Fibroblast of skin of left biceps (primary cell): ENCODE measurements at places on chromosomes 6 and 20.

DNA sequence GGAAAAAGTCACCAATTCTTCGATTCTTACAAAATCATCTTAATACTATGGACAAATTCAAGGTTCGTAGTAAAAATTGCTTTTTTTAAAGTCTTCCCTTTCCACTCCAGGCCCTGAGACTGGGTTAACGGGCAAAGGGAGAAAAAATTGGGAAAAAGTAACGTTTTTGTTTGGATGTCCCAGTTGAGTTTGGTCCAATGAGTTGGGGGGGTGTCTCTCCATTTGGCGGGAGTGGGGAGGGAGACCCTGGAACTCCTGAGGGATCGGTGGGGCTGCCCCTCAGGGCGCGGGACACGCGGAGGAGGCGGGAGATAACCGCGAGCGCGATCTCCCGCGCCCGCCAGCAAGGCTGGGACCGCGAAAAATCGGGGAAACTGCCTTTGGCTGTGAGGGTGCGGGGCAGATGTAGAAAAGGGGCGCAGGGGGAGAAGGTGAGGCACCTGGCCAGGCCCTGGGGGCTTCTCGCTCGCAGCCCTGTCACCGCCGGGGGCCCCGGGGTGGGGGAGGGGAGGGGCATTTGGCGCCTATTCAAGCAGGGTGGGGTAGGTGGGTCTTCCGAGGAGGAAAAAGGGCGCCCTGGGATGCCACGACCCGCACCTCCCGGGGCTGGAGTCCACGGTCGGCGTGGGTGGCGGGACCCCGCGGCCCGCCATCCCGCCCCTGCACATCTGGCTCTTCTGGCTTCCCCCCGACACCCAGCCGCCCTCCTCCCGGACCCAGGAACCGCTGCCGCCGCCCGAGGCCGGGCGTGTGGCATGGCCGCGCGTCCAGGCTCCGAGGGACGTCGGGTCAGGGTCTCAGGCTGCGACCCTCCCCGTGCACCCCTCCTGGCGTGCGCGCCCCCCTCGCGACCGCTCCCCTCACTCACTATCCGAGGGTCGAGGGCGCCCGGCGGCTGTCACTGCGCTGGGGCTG, 595 bp downstream of the FBXO5 start:
- no peak for DNase-seq

GRCh38 chr6:70479236-70479635, 65.9 kb downstream of the FAM135A start:
- no peak for DNase-seq

DNA sequence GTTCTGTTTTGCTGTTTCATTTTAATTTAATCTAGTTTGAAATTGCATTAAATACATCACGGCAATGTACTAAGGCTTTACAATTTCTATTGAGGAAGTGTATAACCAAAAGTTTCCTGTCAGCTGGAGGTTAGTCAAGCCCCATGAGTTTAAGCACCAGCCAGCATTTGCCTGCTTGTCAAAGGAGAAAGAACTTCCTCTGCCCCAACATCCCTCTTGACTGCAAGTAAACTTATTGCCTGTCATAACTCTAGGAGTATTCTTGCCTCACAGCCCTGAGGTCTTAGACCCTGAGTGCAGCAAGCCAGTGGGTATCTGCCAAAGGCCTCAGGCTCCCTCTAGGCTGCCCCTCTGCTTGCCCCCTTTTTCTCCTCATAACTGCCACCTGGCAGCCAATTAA, 106.7 kb upstream of the INSM1 start:
- DNase-seq, result no peak

DNA sequence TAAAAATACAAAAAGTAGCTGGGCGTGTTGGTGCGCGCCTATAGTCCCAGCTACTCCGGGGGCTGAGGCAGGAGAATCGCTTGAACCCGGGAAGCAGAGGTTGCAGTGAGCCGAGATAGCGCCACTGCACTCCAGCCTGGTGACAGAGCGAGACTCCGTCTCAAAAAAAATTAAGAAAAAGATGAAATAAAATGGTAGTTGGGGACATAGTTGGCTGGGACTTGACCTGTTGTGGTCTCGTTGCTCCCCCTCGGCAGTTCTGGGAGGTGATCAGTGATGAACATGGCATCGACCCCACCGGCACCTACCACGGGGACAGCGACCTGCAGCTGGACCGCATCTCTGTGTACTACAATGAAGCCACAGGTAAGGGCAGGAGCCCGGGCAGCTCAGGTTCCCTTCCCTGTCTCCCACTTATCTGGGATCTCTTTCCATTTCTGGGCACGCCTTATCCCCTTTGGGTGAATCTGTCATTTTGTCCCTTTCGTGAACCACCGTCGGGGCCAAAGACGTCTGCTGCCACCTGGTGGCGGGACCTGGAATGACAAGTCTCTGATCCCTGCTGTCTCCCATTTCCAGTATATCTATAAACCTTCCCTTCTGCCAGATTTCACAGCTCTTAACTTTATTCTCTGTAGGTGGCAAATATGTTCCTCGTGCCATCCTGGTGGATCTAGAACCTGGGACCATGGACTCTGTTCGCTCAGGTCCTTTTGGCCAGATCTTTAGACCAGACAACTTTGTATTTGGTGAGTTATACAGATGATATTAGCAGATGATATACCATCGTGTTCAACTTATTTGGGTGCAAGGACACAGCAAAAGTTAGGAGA, 2.3 kb downstream of the TUBB start:
- no peak for DNase-seq

GRCh38 chr6:4780360-4780812, 4.2 kb downstream of the CDYL start:
- no peak for DNase-seq

- DNase-seq, result no peak
Measured at GRCh38 chr6:41758641-41759035, 11.4 kb upstream of the PGC start.

DNA sequence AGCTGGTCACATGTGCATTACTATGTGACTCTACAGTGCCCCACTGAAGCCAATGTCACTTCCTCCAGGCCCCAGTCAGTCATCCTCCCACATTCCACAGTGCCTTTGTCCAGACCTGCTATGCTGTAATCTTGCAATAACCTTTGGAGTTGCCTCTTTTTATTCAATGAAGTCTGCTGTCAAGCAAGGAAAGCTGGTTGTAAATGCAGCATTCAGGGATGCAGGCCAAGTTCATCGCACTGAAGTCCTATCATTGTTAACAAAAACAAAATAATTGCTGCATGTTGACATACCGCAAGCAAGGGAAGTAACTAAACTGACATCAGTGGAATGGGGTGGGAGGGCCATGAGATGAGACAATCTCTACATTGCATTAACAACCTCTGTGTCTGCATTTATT, 131.2 kb upstream of the CDYL start:
- no peak for DNase-seq

DNA sequence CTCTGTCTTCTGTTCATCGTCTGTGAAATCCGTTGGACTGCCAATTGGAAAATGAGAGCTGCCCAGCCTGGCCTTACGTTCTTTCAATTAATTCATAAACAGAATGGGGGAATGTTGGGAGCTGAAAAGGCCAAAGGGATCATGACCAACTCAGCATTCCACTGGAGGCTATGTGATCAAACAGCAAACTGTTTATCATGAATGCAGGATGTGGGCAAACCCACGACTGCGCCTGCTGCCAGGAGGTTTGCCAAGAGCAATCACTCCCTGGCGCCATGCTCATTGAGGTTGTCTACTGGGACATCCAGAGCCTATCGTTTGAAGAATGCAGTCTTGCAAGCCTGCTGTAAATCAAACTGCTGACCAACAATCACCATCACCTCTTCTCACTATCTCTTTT, 9.3 kb upstream of the FKBP1A start:
- DNase-seq, result no peak

- no peak for DNase-seq
Measured at GRCh38 chr20:45014671-45015415, 48.5 kb downstream of the STK4 start.

GRCh38 chr20:36434383-36434782, 106.9 kb upstream of the MYL9 start:
- DNase-seq, result no peak

- peak; percentile 37 for DNase-seq
Measured at GRCh38 chr20:35369804-35370203, 42.0 kb downstream of the UQCC1 start.

DNA sequence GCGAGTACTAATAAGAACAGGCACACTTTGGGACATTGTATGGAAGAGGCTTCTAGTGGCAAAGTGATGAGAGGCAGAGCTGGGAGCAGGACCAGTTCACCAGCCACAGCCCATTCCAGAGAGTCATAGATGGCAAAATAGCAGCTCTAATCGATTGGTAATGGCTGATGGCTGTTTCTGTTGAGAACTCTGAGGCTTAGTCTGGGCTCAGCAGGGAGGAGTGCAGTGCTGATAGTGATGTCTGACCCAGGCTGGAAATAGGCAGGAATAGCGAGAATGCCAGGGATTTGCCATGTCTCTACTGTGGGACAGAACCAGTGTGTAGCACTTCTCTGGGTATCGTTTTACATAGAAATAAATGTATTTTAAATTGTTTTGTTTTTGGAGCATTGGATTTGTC, 620.0 kb upstream of the FLRT3 start:
- DNase-seq, result no peak

GRCh38 chr20:58568483-58569240, 53.5 kb upstream of the APCDD1L start:
- DNase-seq, result no peak

GRCh38 chr6:119329794-119330180, 19.8 kb downstream of the MAN1A1 start:
- DNase-seq, result no peak

- DNase-seq, result no peak
Measured at GRCh38 chr6:111872401-111873177, 663 bp downstream of the FYN start.

DNA sequence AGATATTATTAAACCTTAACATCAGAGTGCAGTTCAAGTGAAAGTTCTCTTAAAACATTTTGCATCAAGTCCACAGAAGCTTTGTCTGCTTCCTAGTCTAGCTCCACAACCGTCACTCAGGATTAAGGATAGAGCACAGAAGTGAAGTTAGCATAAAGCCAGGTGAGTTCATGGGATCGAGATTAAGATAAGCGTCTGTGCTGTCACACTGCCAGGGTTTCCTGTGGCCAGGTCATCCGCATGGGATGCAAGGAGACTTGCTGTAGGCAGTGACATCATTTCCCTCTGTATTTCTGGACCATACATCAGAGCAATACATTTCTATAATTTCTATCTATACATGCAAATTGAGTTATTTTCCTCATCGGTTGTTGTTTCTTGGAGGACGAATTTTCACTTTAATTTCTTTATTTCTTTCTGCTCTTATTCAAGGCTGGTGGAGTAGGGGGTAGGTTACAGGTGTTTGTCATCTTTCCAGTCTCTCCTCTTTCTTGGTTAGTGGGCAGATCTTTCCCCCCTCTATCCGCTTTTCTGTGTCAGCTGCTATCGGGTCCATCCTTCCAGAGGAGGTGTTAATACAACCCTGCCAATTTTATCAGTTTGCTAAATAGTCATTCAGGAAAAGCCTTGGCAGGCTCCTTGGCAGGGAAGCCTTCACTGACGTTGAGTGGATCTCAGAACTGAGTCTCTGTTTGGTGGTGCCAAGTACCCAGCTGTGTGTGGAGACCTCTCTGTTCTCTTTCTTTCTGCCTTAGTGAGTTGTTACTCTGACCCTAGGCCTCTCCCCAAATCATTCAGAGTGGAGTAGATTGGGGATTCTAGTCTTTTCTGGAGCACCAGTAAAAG, 307.6 kb upstream of the MAP3K7 start:
- DNase-seq, result no peak

DNA sequence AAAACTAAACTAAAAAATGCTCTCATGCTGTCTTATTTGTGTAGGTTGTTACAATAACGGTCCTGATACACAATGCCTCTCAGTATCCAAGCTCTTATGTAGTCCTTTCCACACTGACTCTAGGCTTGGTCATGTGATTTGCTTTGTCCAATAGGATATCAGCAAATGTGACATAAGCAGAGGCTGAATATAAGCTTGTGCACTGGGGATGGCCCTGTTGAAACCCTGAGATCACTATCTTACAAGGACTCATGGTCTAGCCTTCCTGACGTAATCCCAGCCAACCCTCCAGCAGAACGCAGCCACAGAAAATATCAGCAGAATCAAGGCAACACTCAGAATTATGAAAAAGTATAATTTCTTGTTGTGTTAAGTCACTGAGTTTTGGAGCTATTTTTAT, 145.1 kb upstream of the CCN2 start:
- DNase-seq, result no peak

GRCh38 chr20:1644101-1644962, 13.2 kb downstream of the SIRPG start:
- no peak for DNase-seq

GRCh38 chr6:50655848-50656453, 57.4 kb upstream of the TFAP2D start:
- no peak for DNase-seq

GRCh38 chr20:35004749-35005462, 49.2 kb downstream of the MYH7B start:
- DNase-seq, result no peak

- DNase-seq, result no peak
Measured at GRCh38 chr20:17809362-17810061, 109.7 kb downstream of the BANF2 start.

GRCh38 chr20:57701090-57701489, 8.7 kb downstream of the PMEPA1 start:
- no peak for DNase-seq

DNA sequence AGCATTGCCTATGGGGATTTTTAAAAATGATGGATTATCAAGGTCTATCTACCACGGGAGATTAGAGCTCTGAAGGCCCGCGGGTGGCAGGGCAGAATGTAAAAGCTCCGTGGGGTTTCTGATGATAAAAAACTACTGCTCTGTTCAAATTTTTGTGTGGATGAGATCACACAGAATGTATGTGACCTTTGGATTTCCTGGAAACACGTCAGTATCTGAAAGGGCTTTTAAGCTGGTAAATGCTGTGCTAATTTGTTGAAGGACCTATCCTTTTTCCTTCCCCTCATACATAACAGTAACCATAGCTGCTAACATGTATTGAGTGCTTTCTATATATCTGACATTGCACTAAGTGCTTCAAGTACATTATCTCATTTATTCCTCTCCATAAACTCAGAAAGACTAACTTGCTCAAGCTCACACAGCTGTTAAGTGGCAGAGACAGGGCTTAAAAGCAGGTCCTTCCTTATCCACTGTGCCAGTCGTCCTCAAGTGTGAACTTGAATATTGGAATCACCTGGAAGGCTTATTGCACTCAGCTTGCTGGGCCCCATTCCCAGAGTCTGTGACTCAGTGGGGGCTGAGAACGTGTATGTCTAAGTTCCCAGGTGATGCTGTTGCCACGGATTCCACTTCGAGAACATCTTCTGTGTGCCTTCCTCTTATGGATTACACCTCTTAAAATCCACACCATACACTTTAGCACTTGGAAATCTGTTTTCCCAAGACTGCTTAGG, 1.9 kb upstream of the TMEM242 start:
- DNase-seq, result no peak
